ENCODE measurements at places on chromosomes 16 and 17.

GRCh38 chr17:64099543-64099942 lies 30.4 kb downstream of the ERN1 start:
- no peak for DNase-seq

DNA sequence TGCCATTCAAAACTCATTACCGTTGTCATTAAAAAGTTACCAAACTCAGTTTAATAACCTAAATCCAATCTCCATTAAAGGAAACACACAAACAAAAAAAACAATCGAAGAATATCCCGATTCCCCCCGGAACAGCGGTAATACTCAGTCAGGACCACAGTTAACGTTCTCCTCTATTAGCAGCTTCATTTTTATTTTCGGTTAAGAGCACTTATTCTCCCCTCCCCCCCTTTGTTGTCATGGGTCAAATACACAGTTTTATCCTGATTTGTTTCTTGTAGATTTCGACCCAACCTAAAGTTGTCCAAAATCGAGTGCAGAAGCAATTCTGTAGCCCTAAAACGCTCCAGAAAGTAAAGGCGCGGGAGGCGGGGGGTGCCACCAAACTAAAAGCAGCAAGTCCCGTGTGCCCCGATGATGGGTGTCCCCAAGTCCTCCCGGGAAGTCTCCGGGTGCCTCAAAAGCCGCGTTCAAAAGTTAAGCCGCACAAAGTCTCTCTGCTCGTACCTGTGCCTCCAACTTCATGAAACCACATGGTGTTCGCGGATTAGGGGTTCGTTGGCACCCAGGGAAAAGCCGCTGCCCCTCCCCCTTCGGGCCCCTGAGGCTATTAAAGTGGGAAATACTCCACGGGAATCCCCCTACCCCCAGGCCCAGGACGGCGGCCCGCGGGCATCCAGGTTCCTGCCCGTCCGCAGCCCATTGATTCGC lies 996 bp downstream of the SUMO2 start:
- no peak for DNase-seq

DNA sequence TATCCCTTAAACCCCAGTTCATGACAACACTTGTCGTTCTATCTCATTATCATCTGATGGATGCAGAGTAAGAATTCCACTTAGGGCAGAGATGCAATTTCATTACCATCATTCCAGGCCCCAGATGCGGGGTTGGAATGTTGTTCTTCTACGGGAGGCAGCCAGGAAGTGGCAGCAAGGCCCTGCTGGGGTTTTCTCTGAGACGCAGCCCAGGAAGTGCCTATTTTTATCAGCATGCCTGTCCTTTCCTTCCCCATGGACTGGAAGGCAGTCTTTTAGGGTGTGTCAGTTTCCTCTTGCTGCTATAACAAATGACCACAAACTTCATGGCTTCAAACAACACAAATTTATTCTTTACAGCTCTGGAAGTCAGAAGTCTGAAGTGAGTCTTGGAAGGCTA lies 246.6 kb upstream of the DYNLRB2 start:
- no peak for DNase-seq

GRCh38 chr17:15169676-15170075 lies 95.5 kb downstream of the PMP22 start:
- DNase-seq: peak; percentile 20

DNA sequence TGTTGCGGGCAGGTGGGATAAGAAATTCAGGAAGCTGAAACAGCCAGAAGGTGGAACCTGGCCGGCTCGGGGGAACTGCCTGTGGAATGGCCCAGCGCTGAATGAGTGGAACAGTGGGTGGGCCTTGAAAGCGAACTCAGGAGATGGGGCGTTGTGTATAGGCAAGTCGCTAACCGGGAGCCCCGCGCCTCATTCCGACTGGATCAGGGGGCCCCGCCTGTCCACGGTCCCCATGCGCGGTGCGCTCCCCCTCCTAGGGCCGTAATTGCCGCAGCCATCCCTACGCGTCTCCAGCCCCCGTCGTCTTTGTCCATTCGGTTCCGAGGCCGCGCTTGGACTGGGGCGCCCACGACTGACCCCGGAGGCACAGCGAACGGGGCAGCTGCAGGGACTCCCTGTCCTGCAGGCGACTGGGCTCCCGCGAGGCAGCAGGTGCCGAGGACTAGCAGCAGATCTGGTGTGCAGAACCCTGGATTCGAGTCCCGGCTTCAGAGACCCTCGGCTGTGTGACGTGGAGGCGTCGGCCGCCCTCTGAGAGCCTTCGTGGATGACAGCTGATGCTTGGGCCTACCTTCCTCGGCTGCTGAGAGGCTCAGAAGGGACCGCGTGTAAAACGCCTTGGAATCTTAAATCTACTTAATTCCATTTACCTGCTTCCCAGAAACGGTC lies 10.9 kb upstream of the CA4 start:
- no peak for DNase-seq

All from BJ (cell line).